SK-N-MC (cell line): ENCODE measurements at places on chromosomes 3 and 15.

DNA sequence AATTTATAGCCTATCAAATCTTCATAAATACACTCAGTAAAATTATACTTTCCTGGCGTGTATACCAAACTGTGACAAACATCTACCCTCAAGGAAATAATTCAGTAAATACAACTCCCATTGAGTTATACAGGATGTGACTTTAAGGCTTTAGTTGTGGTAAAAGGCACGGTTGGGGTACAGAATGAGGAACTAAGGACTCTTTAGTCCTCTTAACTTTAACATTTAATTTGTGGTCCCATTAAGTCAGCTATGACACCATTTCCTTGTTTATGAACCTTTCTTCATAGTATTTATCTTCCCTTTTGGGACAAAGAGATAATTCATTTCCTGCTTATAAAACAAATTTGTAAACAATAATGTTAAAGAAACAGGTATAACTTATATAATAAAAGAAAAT lies 30.2 kb downstream of the IFT80 start:
- no peak for DNase-seq

GRCh38 chr3:169754711-169755110 lies 10.1 kb downstream of the TERC start:
- DNase-seq, result no peak

GRCh38 chr3:58071480-58071971 lies 63.3 kb downstream of the FLNB start:
- no peak for DNase-seq

GRCh38 chr3:46076606-46077005 lies 49.3 kb upstream of the XCR1 start:
- no peak for DNase-seq

DNA sequence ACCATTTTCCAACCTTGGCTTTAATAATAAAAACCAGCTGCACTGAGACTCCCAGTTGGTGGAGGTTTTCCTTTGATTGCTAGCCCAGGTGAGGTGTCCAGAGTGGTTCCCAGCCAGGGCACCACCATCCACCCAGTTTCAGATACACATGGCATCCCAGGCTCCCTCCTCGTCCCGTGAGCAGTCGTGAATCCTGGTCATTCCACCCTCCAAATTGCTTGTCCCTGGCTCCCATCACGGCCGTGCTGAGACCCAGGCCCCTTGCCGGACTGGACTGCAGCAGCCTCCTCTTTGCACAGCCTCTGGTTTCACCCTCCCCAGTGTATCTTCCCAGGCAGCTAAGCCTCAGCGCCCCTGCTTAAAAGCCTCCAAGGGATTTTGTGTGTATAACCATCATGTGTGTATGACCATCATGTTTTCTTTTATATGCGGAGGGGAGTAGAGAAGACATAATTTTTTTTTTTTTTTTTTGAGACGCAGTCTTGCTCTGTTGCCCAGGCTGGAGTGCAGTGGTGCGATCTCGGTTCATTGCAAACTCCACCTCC lies 106.3 kb downstream of the ETFA start:
- no peak for DNase-seq

DNA sequence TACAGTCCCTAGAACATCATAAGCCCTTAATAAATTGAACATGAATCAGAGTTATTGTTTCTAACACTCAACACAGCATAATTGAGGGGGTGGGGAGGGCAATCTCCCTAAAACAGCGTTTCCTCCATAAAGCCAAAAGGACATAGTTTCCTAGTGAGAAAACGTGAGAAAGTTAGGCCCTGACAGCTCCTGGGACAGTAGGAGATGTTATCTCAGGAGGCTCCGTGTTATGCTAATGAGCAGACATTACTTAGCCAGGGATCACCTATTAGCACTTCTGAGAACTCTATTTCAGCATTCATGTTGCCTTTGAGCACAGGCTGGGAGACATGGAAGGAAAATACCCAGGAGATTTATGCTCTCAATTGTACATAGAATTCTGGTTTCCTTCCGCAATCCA lies 229.1 kb upstream of the ADAMTS9 start:
- DNase-seq, result no peak

GRCh38 chr15:73867956-73868355 lies 5.4 kb upstream of the TBC1D21 start:
- no peak for DNase-seq

DNA sequence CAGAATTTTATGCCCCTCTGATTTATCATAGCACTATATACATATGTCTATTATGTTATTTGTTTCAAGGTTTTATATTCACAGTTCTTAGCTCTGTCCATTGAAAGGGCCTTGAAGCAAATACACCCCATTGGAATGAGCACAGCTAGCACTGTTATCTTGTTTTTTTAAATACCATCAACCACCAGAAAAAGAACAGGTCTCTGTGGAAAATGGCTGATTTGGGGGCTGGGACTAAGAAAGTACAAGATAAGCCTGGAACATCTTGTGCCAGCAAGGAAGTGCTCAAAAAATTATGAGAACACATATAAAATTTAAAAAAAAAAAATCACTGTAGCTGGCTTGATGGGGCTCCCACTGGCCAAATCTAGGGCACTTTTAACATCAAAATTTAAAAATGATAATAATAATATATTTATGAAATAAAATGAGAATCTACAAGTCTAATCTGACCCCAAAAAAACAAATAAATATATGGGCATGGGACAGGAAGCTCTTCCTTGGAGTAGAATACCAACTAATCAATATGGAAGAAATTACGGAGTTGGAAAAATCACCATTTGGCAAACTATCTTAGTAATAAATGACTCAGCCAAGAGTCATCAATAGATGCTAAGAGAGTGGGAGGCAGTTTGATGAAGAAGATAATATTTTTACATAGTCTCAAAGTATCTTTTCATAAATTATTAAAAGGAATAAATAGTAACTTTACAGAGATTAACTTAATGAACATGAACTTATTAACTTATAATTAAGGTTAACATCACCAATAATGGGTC lies 20.5 kb downstream of the IFT80 start:
- DNase-seq, result no peak

DNA sequence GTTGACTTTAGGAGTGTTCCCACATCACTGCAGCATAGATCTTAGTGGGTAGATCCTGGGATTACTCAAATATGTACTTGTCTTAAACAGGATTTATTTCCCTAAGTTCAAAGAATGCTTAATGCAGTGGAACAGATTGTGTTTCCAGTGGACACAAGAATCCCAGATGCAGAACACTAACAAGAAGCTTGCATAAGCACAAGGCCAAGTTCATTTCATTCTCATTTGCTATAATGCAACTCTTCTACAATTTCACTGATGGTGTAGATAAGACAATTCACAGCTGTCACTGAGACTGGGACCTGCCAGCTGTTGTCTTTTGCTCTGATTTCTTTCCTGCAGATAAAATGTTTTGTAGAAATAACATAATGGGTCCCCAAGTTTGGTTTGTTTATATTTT lies 225.6 kb downstream of the NFKBIZ start:
- DNase-seq, result no peak

DNA sequence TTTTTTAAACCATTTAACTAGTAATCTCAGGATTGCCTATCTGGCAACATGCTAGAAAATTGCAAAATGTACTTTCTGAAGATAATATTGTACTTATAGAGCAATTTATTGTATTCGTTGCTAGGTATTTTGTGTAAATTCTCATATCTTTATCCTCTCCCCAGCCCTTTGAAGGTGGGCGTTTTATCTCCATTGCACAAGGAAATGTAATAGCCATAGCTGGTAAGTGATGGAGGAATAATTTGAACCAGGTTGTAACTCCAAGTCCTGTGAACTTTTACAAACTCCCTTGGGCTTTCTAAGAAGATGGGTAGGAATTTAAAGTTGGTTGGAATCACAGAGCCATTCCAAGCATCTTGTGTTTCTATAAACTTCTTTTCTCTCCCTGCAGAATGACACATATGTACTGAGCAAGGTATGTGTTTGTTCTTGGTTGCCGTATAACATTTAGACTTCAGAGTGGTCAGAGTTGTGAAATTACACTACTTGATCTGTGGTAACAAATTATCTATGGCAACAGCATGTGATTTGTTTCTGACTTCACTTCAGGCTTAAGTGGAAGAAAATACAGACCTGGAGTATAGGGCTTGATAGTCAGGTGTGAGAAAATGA lies 170.9 kb downstream of the AKAP13 start:
- no peak for DNase-seq

DNA sequence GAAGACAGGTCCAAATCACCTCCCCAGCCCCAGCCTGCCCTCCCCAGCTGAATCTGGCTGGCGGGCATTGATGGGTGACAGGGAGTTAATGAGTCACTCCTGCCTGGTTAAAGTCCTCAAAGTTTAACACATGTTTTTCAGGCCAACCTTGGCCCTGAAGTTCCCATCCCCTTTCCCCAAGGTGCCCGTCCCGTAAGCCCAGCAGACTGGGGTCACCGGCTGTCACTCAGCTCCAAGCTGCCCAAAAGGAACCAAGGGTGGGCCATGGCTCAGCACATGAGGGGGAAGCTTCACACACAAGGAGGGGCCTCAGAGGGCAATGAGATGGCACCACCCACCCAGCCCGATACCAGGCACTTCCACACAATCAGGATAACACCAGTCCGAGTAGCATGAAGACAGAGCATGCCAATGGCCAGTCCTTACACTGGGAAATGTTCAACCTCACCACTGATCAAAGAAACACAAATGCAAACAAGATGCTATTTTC lies 10.2 kb upstream of the KLF15 start:
- DNase-seq, result no peak

GRCh38 chr3:185087419-185087818 lies 65.4 kb downstream of the C3orf70 start:
- no peak for DNase-seq

DNA sequence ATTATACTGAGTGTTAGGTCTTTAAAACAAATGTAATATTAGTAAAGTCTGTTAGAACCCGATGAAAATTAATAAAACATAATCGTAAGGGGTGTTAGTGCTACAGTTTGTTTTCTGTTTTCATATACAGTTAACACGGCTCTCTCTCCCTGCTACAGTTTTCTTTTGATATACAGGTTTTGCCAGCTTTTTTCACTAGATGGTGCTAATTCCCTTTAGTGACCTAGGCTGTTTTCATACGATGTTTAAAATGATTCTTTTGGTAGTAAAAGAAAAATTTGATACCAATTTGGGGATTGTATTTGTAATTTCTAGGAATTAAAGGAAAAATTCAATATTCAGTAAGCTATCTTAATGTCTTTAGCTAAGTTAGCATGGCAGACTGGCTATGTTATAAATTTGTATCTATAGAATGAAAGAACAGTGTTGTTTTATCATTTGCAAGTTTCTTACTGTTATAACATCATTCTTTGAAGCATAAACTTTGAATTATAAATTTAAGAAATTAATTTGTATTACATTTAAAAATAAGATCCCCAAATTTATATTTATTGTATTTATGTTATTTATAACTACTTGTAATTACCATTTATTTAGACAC lies 11.5 kb downstream of the APH1B start:
- peak; percentile 52 for DNase-seq

DNA sequence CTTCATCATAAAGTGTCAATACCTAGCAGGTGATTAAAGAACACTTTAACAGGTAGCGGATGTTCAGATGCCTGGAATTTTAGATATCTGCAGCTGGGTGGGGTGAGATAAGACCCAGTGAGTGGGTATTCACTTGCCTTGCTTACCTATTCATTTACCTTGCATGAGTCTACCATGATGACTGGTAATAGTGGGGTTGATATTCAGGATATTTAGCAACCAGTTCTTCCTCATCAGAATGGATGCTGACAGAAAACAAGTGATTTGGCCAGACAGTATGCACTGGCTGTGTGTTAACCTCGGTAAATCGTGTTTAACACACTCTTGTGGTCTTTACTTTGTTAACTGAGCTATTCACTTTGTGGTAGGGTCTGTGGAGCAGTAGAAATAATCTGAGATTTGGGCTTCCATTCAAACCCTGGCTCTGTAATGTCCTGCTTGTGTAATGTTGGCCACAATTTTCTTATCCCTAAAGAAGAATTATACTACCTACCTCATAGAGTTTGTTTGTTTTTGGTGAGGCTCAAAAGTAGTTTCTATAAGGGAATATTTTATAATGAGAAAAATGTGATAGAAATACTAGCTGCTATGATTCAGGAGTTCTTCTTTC lies 391.9 kb upstream of the TBL1XR1 start:
- DNase-seq, result no peak

DNA sequence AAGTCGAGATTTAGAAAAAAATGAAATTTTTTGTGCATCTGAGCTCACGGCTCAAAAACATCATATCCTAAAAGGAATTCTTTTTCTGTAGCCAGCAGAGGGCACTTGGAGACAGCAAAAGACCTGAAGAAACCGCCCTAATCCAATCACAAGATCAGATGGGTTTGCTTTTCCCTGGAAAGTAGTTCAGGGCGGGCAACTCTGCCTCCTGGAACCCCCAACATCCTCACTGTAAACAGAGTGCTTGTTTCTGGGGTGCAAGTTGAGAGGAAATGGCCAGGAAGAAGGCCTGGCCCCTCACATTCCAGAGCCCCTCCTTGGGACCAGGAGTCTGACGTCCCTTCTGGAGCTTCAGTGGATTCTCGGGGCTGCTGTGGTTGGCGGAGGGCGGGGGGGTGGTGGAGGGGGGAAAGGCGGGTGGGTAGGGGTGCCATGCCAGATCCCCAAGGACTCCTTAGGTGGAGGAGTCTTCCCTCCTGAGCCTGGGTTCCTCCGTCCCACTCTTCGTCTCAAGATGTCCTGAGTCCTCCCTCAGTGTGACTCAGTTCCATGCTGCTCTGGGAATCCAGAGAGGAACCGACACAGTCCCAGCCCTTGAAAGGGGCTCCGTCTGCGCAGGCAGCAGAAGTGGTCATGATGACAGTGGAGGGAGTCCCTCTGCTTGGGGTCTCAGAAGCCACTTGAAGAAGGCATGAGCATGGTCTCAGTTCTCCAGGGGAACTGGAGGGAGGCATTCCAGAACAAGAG lies 35.9 kb downstream of the CCK start:
- DNase-seq, result peak; percentile 12

GRCh38 chr15:79065361-79065705 lies 25.2 kb downstream of the RASGRF1 start:
- DNase-seq, result no peak

GRCh38 chr3:119340446-119340845 lies 46.3 kb downstream of the ARHGAP31 start:
- no peak for DNase-seq

GRCh38 chr3:142287866-142288638 lies 62.7 kb upstream of the GK5 start:
- no peak for DNase-seq

DNA sequence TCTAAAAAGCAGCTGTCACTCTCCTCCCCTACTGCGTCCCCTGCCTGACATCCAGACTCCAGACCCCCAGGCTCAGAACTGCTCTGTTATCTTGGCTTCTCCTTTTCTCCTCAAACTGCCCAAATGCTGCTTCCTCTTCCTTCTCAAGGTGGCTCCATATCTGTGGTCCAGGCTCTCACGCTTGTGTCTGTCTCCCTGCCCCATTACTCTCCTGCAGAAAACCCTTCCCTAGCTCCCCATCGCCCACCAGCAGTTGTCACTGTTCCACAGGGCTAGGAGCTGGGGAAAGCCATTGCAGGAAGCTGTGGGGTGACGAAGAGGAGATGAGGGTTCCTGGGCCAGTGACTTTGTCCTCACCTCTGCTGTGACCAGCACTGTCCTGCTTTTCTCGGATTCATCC lies 30.7 kb upstream of the CGNL1 start:
- no peak for DNase-seq

- no peak for DNase-seq
Measured at GRCh38 chr15:39593656-39594445, 13.0 kb downstream of the THBS1 start.
